ENCODE measurements at places on chromosomes 6 and 20. TPM values are rescaled to one million over a fixed set of nuclear protein-coding genes. Genes with fewer than 3 reads are reported as not detected.

GRCh38 chr6:160267102-160267501 lies 8.5 kb upstream of the SLC22A2 start:
- DNase-seq, result no peak

DNA sequence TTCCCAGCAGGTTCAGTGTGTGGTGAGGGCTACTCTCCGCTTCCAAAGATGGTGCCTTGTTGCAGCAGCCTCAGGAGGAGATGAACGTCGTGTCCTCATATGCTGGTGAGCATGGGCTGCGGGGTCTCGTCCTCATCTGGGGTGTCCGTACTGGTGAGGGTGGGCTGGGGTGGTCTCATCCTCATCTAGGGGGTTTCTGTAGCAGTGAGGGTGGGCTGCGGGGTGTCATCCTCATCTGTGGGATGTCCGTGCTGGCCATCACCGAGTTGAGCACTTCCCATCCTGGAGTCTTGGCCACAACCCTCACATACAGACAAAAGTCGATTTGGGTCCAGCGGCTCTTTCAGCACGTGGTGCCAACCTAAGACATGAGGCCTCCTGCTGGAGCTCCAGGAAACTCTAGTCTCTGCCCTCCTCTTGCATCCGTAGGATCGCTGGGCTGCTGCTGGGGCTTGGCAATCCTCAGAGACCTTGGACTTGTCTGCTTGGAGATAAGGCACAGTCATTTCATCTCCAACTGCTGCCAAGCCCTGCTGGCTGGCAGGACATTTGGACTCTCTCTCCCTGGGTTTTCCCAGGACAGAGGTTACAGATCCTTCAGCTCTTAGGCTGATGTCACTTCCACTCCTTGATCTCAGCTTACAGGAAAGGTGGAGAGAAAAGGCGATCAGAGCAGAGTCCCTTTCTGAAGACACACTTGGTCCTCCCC lies 160.4 kb downstream of the PACRG start:
- no peak for DNase-seq

DNA sequence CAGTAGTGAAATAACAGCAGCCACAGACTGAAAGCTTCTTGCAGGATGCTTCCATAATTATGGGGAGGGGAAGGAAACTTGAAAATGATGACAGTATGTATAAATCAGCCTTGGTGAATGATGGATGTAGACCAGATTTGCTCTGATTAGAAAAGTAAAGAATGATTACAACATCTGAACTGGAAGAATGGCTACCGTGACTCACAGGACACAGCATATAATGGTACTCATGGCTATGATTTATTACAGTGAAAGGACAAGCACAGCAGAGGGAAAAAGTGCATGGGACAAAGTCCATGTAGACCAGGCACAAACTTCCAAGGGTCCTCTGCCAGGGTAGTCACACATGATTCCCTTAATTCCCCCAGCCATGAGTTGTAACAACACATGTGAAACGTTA lies 70.7 kb upstream of the POPDC3 start:
- no peak for DNase-seq

SLC22A16 gene
- total RNA-seq, result not detected

SLA2 gene
- not detected for total RNA-seq

Measured in HT-29 (cell line).